OCI-LY7 (cell line): ENCODE measurements at places on chromosomes 1 and 21. TPM values are rescaled to one million over a fixed set of nuclear protein-coding genes. Genes with fewer than 3 reads are reported as not detected.
A peak's percentile ranks its signal among the peaks of the same experiment; 100 is the strongest.

DNA sequence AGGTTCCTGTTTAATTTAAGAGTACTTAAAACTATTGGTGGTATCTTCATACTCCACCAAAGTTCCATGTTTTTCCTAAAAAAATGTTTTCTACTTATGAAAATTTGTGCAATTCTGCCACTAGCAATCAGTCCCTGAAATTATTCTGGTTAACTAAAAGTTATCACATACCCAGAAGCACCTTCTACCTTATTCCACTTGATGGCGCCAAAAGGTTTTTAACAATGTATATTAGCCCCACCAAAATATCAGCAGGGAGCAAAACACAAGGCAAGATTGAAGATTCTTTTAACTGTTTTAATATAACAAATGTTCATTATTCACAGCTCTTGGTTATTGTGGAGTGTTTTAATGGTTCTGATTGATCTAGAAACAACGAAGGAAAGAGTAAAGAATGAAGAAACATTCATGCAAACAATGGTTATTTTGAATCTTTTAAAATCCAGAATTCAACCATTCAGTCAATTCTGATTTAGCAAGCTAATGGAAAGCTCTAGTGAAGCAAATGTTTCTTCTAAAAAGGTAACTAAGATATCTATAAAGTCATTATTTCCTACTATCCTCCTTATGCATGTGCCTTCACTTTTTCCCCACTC is 67.2 kb downstream of the TTLL7 start:
- DNase-seq: peak; percentile 67

GRCh38 chr1:53689223-53689622 is 49.7 kb downstream of the GLIS1 start:
- no peak for DNase-seq

The SLC1A7 gene
- not detected in 2 replicates for total RNA-seq

DNA sequence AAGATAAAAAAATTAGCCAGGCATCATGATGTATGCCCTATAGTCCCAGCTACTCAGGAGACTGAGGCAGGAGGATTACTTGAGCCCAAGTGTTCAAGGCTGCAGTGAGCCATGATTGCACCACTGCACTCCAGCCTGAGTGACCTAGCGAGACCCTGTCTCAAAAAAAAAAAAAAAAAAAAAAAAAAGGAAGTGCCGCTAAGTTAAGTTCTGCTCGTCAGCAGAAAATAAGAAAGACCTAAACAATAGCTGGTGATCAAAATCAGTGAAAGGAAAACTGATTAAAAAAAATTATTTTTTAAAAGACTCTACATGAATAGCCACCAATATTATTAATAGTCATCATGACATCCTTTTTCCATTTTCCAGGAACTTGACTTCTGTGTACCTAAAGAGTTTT is 44.2 kb upstream of the MTR start:
- DNase-seq: no peak

The NLRP3 gene
- not detected in 2 replicates for total RNA-seq

DNA sequence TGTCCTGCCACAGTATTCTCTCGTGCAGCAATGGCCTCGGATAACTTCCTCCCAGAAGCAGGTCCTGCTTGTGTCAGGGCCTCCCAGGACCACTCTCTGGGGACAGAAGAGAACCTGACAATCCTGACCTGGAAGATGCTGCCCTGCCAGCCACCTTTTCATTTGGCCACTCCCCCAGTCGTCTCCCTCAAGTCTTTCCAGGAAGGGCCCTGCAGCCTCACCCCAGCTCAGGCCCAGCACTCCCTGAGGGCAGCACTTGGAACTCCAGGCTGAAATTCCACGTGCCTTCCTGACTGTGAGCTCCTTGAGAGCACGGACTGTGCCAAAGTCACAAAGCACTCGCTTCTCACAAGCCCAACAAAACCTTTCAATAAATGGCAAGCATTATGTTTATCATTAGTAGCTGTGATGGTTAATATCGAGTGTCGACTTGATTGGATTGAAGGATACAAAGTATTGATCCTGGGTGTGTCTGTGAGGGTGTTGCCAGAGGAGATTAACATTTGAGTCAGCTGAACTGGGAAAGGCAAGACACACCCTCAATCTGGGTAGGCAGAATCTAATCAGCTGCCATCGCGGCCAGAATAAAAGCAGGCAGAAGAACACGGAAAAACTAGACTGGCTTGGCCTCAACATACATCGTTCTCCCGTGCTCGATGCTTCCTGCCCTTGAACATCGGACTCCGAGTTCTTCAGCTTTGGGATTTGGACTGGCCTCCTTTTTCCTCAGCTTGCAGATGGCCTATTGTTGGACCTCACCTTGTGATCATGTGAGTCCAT is 2.3 kb upstream of the CLEC20A start:
- DNase-seq: no peak

DNA sequence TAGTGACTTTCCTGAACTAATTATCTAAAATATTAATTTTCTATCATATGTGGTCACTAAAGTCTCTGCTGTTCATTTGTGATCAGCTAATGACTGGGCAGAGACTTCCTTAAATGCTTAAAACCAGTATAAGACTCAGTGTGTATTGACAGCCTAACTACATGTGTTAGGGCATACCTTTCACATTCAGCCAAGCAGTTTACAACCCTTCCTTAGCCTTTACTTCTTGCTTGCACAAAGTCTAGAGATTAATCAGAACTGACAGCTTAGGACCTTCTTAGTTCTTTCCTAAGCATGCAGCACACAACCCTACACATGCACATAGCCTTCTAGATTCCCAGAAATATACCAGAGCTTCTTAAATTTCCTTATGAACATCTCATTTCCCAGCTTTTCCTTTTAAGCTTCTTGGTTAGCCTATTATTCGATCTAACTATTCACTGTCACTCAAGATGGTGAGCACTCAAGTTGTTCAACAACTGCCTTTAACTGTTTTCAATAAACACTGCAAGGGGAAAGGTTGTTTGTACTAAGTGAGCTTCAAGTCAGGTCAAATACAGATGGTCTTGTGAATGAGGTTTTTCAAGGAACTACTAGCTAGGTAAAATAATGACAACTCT is 13.4 kb downstream of the EYA3 start:
- no peak for DNase-seq

The OR2T29 gene
- total RNA-seq: not detected in 2 replicates
